GM23338 (cell line): ENCODE measurements at places on chromosomes 16 and 17. TPM values are rescaled to one million over a fixed set of nuclear protein-coding genes. Genes with fewer than 3 reads are reported as not detected.

The PPY gene
- total RNA-seq, result not detected in 2 replicates

The TAC4 gene
- not detected in 2 replicates for total RNA-seq

- no peak for DNase-seq
Measured at GRCh38 chr17:68249354-68249765, 1.5 kb downstream of the AMZ2 start.

DNA sequence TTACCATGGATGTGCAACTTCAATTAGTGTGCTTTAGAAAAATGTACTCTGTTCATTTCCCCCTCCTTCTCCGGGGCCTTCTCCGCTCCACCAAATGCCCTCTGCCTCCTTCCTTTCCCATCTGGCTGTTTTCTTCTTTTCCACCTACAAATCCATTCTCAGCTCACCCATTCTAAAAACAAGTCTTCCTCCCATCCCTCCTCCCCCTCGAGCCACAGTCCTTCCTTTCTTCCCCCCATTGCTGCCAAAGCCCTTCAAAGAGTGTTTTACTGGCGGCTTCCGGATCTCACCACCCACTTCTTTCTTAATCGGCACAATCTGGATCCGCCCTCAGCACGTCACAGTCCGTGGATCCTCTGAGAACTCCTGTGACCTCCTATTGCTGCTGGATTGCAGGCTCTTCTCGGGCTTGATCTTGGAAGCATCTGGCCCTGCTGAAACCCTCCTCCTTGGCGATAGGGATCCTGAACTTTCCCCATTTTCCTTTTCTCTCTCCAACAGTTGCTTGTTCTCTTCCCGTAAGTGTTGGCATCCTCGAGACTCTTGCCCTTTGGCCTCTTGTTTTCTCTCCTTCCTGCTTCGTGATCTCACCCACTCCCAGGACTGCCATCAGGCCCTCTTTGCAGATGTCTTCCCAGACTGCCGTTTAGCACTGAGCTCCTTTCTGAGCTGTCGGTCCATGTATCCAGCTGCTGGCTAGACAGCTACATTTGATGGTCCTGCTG, 36.0 kb upstream of the FBXO47 start:
- DNase-seq, result no peak

- DNase-seq, result no peak
Measured at GRCh38 chr16:22886927-22887326, 73.0 kb downstream of the HS3ST2 start.

GRCh38 chr17:27282054-27282551, 11.8 kb upstream of the WSB1 start:
- no peak for DNase-seq

- DNase-seq, result no peak
Measured at GRCh38 chr17:62859146-62859545, 51.0 kb upstream of the MARCHF10 start.

DNA sequence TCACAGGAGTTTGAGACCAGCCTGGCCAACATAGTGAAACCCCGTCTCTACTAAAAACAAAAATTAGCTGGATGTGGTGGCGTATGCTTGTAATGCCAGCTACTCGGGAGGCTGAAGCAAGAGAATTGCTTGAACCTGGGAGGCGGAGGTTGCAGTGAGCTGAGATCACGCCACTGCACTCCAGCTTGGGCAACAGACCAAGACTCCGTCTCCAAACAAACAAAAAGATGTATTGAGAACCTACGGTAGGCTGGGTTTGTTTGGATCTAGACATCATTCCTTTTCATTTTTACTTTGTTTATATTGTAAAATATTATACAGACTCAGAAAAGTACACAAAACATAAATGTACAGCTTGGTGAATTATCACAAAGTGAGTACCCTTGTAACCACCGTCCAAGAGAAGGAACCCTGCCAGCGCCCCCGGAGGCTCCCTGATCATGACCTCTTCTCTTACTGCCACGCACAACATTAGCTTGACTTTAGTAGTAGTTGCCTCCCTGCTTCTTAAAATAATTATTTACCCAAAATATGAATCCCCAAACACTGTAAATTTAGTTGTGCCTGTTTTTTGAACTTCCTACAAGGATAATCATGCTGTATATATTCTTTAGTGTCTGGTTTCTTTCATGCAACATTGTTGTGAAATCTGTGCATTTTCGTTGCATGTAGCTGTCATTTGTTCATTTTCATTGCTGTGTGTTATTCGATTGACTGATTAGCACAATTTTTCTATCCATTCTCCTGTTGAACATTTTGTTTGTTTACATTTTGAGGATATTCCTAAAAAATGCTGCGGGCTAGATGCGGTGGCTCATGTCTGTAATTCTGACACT, 56.5 kb downstream of the KSR1 start:
- DNase-seq, result no peak
